ENCODE measurements at places on chromosomes 2 and 18.

- ATAC-seq: no peak
Measured at GRCh38 chr2:26911911-26912861, 58.3 kb upstream of the MAPRE3 start.

DNA sequence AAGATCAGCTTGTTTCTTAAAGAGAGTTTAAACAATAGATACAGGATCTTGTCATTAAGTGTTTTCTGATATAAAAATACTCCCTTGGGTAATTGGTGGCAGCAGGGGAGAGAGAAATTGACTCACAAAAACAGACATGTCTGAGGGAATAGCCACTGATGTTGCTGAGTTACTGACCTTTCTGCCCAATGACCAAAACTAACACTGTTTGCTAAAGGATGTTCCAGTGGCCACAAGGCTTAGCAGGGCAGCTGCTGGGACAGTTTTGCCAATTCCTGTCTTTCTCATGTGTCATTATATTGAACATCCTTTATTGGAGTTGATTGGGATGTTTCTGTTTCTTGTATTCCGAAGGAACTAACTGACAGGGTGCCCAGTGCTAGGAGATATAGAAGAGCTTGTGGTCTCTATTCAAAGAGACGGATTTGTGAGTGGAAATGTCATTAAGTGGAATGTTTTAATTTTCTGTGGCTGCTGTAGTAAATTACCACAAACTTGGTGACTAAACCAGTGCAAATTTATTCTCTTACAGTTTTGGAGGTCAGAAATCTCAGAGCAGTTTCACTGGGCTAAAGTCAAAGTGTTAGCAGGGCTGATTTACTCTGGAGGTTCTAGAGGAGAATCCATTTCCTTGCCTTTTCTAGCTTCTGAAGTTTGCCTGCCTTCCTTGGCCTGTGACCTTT lies 124.8 kb upstream of the RMDN2 start:
- ATAC-seq: no peak

GRCh38 chr2:186518291-186518690 lies 32.2 kb downstream of the ZC3H15 start:
- ATAC-seq: no peak

DNA sequence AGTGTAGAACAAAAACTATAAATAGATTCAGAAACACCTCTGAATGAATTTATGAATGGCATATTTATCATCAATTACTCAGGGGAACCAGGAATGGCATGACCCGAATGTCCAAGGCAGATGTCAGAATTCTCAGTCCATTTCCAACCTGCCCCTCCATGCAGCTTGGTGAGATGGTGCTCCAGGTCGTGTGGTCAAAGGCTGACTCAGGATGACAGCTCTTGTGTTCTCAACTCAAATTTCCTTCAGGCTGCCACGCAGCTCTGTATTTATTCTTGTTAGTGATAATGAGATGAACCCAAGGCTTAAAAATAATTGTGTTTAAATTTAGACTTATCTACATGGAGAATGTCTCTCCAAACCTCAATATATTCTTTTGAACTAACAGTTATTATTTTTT lies 146.9 kb downstream of the METTL4 start:
- no peak for ATAC-seq

DNA sequence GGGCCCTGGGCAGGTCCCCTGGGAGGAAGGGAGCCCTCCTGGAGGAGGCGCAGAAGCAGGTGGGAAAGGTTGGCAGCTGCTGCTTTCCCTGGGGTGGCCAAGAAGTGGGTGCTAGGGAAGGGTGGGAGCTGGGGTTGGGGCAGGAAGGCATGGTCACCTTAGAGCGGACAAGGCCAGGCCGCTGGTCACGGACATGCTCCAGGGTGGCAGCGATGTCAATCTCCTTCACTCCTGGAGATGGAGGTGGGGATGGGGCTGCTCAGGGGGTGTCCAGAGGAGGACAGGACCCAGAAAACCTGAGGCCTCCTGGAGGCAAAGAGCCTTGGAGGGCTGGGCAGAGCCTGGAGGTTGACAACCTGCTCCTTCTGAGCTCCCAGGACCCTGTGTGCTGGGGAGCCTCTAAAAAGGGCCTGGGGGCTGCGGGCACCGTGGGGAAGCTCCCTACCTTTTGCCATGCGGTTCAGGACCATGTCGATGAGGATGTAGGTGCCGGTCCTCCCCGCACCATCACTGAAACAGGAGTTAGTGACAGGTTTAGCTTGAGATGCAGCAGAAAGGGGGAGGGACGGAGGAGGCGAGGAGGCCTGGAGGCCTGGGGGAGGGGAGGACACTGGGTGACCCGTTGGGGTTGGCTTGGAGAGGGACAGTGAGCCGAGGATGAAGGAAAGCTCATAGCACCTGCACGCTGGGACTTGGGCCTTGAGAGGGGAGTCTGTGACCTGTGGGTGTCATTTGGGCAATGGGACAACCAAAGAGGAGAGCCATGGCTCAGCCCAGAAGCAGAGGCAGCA lies 11.4 kb downstream of the DNAJB2 start:
- ATAC-seq: no peak

- no peak for ATAC-seq
Measured at GRCh38 chr2:122164964-122165363, 409.5 kb downstream of the TSN start.

DNA sequence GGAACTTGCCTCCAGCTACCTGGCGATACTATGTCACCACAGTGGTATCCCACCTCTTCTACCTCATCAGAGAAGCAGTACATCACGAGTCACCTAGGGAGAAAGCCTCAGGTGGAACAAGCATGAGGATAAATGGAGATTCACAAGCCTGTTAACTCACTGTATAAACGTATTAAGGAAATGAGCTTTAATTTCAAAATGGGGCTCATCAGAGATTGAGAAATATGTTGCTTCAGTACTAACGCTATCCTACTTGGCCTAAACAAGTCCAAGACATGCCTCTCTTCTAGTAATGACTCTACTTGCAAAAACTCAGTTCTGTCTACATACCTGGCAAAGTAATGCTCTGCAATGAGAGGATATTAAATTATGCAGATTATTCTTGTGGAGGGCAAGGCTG lies 4.3 kb downstream of the SLC39A6 start:
- ATAC-seq: no peak

- ATAC-seq: no peak
Measured at GRCh38 chr18:289026-289425, 21.2 kb upstream of the THOC1 start.

DNA sequence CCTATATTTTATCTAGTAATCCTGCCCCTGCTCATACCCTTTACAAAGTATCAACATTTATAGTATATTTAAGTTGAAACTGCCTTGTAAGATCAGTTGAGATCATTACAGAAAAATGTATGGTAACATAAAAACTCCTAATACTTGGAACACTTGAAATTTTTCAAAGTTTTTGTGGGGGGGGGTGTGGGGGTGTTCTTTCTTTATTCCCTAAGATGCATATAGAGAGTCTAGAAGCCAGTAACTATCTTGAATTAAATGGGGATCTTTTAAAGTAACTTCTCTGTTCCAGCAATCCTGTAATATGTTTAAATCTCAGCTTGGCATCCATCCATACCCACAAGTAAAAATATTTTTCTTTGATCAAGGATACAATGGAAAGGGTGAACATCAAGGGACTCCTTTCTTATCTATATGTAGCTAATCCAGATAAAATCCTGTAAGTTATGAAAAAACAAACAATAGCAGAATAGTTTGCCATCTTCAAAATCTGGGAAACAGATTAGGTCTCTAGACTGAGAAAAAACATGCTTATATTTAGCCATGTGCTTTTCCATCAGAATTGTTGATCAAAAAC lies 455.3 kb downstream of the MEIS1 start:
- ATAC-seq: no peak

- no peak for ATAC-seq
Measured at GRCh38 chr18:24200494-24201290, 61.8 kb downstream of the CABYR start.

DNA sequence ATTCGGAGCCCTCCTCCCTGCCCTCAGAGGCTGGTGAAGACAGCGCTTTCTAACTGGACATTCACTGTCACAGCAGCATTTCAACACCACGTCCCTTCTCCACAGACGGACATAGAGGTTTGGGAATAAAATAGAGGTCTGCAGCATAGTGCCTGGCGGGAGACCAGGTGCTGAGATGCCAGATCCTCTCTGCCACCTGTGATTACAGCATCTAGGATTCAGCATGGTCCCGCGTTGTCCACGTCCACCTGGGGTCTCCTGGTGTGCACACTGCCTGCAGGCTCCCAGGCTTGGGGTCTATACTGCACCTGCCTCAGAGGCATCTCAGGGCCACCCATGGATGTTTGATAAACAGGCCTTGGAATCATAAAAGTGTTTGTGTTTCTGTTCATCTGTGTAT lies 175.5 kb downstream of the TMEM18 start:
- no peak for ATAC-seq

Data from gastroesophageal sphincter (tissue), 4 donors.